ENCODE measurements at places on chromosomes 13 and 19.

GRCh38 chr13:45816427-45816826 lies 35.1 kb downstream of the SIAH3 start:
- no peak for DNase-seq

GRCh38 chr13:23731709-23732108 lies 157.5 kb downstream of the MIPEP start:
- no peak for DNase-seq

DNA sequence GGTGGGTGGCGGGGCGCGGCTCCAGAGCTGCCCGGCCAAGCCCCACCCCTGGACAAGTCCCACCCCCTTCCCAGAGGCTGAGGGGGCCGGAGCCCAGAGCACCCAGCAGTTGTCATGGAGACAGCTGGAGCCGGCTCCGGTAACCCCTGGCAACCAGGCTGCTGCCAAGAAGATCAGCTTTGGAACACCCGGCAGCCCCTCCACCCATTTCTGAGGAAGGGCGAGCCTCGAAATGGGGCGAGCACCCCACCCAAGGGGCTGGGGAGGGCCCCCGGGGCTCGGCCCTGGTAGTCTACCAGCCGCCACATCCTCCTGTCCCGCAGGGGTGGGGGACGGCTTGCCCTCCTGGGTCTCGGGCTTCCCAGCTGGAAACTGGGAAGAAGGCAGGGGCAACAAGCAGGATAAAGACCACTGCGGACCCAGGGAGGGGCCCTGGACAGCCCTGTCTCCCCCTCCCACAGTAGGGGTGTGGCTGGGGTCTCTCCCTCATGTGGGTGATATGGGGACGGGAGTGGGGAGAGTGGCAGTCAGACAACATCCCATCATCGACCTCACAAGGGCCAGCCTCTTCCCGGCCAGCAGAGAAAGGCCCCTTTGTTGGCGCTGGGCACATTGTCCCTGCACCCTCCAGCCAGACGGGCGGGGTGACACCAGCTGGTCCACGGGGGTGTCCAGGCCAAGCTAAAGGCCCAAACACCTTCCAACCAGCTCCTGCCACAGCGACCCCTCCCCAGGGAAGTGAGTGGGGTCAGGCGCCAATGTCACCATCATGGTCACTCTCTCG lies 1.5 kb downstream of the CERS1 start:
- no peak for DNase-seq

DNA sequence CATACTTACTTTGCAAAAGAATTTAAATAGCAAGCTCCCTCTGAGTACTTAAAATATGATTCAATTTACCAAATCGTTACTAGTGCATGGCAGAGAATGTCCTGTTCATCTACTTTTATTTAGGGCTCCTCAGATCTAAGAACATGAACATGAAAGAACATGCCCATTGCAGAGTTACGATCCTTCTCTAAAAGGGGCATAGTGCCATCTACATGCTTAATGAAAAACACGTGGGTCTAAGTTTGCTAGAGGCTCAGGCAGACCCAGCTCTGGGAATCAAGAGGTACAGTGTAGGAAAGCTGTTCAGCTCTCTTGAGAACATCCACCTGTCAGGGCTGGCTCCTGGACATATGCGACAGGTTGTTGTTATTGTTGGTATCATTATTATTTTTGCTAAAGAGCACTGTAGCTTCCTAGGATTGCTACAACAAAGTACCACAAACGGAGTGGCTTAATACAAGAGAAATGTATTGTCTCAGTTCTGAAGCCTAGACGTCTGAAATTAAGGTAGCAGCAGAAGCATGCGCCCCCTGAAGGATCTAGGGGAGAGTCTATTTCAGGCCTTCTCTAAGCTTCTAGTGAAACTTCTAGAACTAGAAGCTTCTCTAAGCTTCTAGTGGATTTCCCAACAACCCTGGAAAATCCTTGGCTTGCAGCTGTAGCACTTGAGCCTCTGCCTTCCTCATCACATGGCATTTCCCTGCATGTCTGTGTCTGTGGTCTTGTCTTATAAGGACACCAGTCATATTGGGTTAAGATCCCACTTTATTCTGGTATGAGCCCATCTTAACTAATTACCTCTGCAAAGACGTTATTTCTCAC lies 133.9 kb downstream of the DCT start:
- DNase-seq = no peak

- no peak for DNase-seq
These were observed 67.1 kb downstream of the ZNF91 start for GRCh38 chr19:23328211-23328610.

- no peak for DNase-seq
These were observed 18.7 kb downstream of the LSM4 start for GRCh38 chr19:18304208-18304457.

Data from fibroblast of skin of left biceps (primary cell).